Activated T-helper 2 cell treated with anti-CD3 and anti-CD28 coated beads, Interferon-gamma antibody, Interleukin-2, Interleukin-4, amounts not matched to agents 10 μg/mL and 5 μg/mL and 100 μg/mL, durations not matched to agents 14 hours and 24 hours and 36 hours (primary cell): ENCODE measurements at places on chromosomes 5 and 9.
A peak's percentile ranks its signal among the peaks of the same experiment; 100 is the strongest.

- H3K27ac ChIP-seq: no peak overlapping the region
- DNase-seq: no peak
- no peaks in the 10 kb centered on the region for H3K36me3 ChIP-seq
- H3K4me3 ChIP-seq: no peak overlapping the region
- no peaks in the 10 kb centered on the region for H3K27me3 ChIP-seq
- no peaks in the 10 kb centered on the region for H3K4me1 ChIP-seq
Measured at GRCh38 chr9:17319864-17320263, 185.0 kb downstream of the CNTLN start.

GRCh38 chr5:171629221-171629620, 156.4 kb upstream of the SMIM23 start:
- no peaks in the 10 kb centered on the region for H3K4me1 ChIP-seq
- no peaks in the 10 kb centered on the region for H3K36me3 ChIP-seq
- no peak overlapping the region for H3K4me3 ChIP-seq
- peaks cover 21% of the 10 kb centered on the region for H3K27me3 ChIP-seq

- no peaks in the 10 kb centered on the region for H3K4me1 ChIP-seq
- DNase-seq: no peak
- H3K36me3 ChIP-seq: no peaks in the 10 kb centered on the region
Measured at GRCh38 chr9:133837627-133838597, 99.8 kb upstream of the SARDH start.

- peaks cover 36% of the 10 kb centered on the region for H3K27me3 ChIP-seq
- no peak for DNase-seq
- no peaks in the 10 kb centered on the region for H3K36me3 ChIP-seq
- no peaks in the 10 kb centered on the region for H3K4me1 ChIP-seq
- H3K4me3 ChIP-seq: no peak overlapping the region
- H3K27ac ChIP-seq: no peak overlapping the region
Measured at GRCh38 chr5:591746-592145, 20.4 kb upstream of the CEP72 start.

- DNase-seq: no peak
- H3K27ac ChIP-seq: no peak overlapping the region
- no peaks in the 10 kb centered on the region for H3K4me1 ChIP-seq
- no peak overlapping the region for H3K4me3 ChIP-seq
- H3K27me3 ChIP-seq: no peaks in the 10 kb centered on the region
Measured at GRCh38 chr5:85337435-85337834, 952.8 kb upstream of the EDIL3 start.

GRCh38 chr9:121373011-121373729, 3.1 kb upstream of the STOM start:
- peaks cover 5% of the 10 kb centered on the region for H3K36me3 ChIP-seq
- H3K27ac ChIP-seq: no peak overlapping the region
- peaks cover 24% of the 10 kb centered on the region for H3K4me1 ChIP-seq

GRCh38 chr5:73668486-73669111, 42.6 kb downstream of the ARHGEF28 start:
- no peak overlapping the region for H3K4me3 ChIP-seq
- no peaks in the 10 kb centered on the region for H3K4me1 ChIP-seq
- no peak overlapping the region for H3K27ac ChIP-seq
- H3K36me3 ChIP-seq: no peaks in the 10 kb centered on the region
- no peak for DNase-seq

DNA sequence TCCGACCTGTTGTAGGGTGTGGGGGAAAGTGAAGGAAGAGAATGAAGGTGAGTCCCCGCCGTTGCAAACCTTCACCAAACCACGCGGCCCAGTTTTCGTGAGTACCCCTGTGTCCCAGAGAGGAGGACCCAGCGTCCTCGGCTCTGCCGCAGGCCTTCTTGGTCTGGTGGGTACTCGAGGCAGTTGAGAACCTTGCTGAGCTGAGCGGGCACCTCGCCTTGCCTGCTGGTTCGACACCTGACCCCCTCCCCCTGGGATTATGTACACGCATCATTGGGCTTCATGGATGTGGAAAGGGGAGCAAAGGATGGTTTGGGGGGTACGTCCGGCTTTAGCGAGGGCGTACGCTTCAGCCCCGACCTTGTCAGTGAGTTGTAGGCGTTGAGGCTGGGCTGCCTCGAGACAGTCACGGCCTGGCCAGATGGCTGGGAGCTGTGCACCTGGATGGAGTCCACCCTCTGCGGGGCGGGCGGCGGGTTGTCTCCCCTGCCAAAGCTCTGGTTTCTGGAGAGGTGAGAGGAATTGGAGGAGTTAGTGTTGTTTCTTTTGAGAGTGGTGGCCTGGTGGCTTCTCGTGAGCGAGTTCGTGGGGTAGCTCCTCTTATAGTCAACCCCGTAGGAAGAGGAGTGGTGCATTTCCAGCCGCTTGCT, 128.1 kb downstream of the SEMA6A start:
- H3K27me3 ChIP-seq: peaks cover 2% of the 10 kb centered on the region
- no peak for DNase-seq
- H3K4me1 ChIP-seq: no peaks in the 10 kb centered on the region
- no peak overlapping the region for H3K27ac ChIP-seq
- no peak overlapping the region for H3K4me3 ChIP-seq

- H3K27ac ChIP-seq: peak overlapping the region; percentile 98
- peaks cover 53% of the 10 kb centered on the region for H3K4me1 ChIP-seq
- H3K36me3 ChIP-seq: peaks cover 35% of the 10 kb centered on the region
Measured at GRCh38 chr9:272251-273213, 57.9 kb downstream of the DOCK8 start.

DNA sequence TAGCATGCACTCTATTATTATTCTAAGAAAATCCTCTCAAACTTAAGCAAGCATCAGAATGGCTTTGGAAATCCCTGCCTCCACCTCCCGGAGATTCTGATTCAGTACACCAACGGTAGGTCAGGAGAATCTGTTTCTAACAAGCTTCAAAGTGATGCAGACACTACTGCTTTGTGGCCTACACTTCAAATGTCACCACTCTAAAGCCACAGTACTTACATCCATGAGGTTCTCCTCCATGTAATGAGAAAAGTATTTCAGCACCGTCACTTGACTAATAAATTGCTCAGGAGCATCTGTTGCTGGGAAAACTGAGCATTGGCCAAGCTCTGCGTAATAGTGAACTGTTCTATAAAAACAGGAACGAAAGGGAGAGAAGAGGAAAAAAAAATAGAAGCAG, 4.8 kb downstream of the PLK2 start:
- DNase-seq: no peak
- H3K27ac ChIP-seq: no peak overlapping the region
- H3K36me3 ChIP-seq: peaks cover 3% of the 10 kb centered on the region
- no peak overlapping the region for H3K4me3 ChIP-seq
- peaks cover 32% of the 10 kb centered on the region for H3K27me3 ChIP-seq

DNA sequence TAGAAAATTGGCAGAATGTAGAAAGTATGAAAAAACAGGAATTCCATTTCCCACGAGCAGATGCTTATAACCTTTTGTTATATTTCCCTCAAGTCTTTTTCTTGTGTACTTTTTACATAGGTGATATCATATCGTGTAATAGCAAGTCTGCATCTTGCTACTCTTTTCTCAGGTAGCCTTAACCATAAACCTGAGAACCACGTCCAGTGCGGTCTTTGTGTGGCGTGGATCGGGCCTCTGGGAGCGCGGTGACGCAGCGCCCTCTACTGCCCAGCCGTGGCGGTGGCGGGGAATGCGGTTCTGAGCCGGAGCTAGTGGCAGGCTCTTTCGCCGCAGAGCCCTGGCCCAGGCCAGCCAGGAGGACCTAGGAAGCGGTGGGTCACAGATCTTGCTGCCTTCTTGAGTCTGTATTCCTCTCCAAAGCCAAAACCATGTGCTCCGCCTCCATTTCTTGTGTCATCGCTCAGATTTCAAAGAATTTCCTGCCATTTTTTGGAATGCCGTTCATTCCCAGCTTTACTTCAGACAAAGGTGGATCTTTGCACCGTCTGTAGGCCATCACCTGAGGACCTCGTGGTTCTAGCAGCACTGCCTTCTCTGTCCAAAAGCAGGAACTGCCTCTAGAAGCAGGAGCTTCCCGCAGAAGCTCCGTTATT, 71.9 kb downstream of the MVB12B start:
- H3K4me1 ChIP-seq: peaks cover 45% of the 10 kb centered on the region
- H3K27me3 ChIP-seq: peaks cover 36% of the 10 kb centered on the region
- H3K27ac ChIP-seq: no peak overlapping the region
- no peaks in the 10 kb centered on the region for H3K36me3 ChIP-seq

GRCh38 chr5:151345808-151346478, 1.4 kb downstream of the SLC36A2 start:
- peaks cover 17% of the 10 kb centered on the region for H3K27me3 ChIP-seq
- H3K27ac ChIP-seq: no peak overlapping the region
- H3K36me3 ChIP-seq: no peaks in the 10 kb centered on the region
- no peak overlapping the region for H3K4me3 ChIP-seq
- no peak for DNase-seq

GRCh38 chr9:78549711-78550110, 252.8 kb downstream of the PSAT1 start:
- no peak for DNase-seq
- H3K36me3 ChIP-seq: no peaks in the 10 kb centered on the region
- H3K4me1 ChIP-seq: no peaks in the 10 kb centered on the region
- H3K27me3 ChIP-seq: no peaks in the 10 kb centered on the region
- no peak overlapping the region for H3K27ac ChIP-seq
- no peak overlapping the region for H3K4me3 ChIP-seq

DNA sequence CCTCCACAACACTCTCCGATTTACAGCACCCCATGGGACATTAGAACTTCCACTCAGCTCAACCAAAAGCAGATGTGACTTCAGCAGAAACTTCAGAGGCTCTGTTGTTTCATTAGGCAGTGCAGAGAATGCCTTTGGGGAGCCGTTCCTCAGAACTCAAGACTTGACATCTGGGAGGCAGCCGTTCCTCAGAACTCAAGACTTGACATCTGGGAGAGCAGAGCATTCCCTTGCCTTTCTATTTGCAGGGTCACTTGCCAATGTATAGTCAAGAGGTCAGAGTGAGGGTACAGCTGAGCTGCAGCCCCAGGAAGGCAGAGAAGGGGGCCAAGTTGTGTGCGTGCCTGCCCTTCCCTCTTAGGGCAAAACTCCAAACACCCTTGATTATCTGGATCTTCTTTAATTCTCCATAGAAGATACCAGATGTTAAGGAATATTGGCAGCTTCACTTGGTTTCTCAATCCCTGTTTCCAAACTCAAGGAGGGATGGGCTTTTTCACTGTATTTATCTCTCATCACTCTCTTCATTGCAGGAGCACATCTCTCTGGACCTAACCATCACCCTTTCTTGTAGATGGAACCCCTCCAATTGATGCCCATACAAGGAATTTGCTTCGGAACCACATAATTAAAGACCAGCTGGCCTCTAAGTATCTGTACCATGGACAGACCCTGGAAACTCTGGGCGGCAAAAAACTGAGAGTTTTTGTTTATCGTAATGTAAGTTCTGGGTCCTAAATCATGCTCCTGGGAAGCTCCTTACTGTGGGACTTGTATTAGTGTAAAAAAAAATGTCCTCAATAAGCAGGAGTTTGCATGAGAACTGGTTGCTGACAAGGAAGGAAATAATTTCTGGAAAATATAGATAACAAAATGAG, 25.6 kb downstream of the TGFBI start:
- no peaks in the 10 kb centered on the region for H3K4me1 ChIP-seq
- H3K27me3 ChIP-seq: peaks cover 2% of the 10 kb centered on the region
- no peak overlapping the region for H3K27ac ChIP-seq
- no peak for DNase-seq
- no peaks in the 10 kb centered on the region for H3K36me3 ChIP-seq

GRCh38 chr9:137919095-137919465, 41.5 kb downstream of the CACNA1B start:
- no peak for DNase-seq
- no peak overlapping the region for H3K4me3 ChIP-seq
- H3K4me1 ChIP-seq: no peaks in the 10 kb centered on the region
- no peaks in the 10 kb centered on the region for H3K27me3 ChIP-seq

DNA sequence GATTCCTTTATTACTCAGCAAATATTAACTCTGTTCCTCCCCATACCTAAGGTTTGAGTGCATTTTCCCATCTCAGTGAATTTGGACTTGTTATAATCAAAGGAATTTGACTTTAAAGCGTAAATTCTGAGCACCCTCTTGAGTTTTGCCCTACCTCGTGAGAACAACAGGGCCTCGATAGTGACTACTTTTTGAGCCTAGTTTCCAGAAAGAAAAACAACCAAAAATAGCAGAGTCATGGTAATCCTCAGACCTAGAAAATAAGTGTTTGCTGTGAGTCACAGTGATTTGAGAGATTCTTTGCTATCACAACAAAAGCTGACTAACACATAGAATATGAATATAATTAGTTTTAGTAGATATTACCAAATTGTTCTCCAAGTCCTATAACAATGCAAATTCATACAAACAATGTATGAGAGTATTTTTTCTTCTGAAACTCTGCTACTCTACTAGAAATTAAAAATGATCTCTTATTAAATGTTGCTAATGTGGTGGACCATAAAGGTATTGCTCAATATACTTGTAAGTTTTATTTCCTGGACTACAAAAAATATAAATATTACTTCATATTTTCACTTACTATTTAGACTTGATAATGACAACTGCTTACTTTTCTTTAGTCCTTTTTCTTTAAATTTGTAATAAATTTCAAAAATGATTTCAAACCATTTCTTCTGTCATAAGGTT, 759.7 kb downstream of the BRINP1 start:
- no peaks in the 10 kb centered on the region for H3K4me1 ChIP-seq
- no peaks in the 10 kb centered on the region for H3K27me3 ChIP-seq
- DNase-seq: no peak

DNA sequence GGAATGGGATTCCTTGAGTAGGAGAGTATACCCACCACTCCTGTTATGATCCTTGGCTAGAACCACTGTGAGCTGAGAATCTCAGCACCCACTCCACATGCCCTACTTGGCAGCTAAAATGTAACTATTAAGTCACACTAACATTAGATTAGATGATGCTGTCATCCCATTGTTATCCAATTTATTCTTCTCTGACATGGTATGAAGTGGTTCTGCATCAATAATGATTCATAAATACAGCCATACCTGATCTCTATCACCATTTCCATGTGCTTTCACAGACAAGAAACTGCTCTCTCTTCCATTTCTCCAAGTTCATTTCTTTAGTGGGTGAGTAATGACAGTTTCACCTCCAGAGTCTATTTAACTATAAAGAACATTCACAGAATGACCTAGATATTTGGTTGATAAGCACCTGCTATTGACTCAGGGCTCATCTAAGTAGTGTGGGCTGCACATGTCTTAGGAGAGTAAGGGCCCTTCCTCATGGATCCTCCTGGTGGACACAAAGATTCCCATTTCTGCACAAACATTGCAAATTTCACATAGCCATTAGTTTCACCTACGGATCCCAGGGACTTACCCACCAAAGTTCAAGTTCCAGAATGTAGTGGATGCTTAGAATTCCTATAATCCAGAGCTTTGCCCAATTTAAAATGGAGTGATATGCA, 187.9 kb downstream of the EBF1 start:
- no peaks in the 10 kb centered on the region for H3K36me3 ChIP-seq
- peaks cover 3% of the 10 kb centered on the region for H3K27me3 ChIP-seq
- no peak overlapping the region for H3K4me3 ChIP-seq
